ENCODE measurements at places on chromosomes 16 and 17.

GRCh38 chr16:17299790-17300189 is 171.0 kb downstream of the XYLT1 start:
- no peak for DNase-seq

GRCh38 chr17:80030730-80031410 is 4.8 kb downstream of the TBC1D16 start:
- DNase-seq: no peak

DNA sequence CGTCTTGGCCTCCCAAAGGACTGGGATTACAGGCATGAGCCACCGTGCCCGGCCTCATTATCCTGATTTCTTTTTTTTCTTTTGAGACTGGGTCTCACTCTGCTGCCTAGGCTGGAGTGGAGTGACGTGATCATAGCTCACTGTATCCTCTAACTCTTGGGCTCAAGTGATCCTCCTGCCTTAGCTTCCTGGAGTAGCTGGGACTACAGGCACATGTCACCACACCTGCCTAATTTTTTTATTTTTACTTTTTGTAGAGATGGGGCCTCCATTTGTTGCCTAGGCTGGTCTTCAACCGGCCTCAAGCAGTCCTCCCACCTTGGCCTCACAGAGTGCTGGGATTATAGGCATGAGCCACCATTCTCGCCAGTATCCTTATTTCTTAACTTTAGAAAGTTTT is 3.5 kb downstream of the TENT4B start:
- DNase-seq: no peak

DNA sequence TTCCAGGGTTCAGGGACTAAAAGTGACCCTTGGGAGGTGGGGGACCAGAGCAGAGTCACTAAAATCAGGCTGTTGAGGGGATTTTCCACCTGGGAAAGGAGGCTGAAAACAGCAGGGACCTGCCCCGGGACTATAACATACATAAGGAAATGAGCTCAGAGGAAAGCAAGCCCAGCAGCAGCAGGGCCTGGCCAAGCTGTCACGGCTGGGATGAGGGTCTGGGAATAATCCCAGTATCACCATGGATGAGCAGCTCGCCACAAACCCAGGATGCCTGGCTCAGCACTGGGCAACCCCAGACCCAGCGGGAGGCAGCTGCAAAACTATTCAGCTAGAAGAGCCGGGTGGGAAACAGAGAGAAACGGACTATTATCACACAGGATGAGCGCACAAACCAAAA is 72.4 kb downstream of the RPH3AL start:
- DNase-seq: no peak

DNA sequence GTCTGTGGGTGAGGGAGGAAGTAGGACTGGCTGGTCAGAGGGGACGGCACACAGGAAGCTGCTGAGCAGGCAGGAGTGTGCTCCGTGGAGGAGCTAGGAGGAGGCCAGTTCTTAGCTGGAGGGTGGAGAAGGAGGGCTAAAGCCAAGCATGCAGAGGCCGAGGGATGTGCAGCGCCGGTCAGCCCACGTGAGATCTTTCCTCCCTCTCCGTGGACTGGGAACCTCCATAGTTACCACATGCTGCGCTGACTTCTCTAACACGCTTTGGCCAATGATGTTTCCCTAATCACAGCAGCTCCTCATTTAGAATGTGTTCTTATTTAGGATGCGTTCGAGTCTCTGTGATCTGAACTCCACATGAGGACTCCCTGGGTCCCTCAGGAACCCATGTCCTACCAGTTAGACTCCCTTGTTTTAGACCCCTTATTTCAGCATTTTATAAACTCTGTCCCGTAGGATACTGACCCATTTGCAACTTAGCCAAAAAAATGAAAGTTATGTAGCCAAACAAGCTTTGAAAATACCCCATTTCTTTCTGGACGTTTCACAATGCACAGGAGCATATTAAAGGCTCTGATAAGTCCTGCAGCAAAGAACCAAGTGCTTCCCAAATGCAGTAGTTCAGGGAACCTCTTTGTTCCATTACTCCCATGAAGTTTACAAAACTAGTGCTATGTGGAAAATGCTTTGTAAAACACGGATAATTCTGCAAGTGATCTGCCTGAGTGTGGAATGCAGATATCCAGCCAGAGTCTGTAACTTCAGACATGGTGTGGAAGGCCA is 51.4 kb downstream of the IRF8 start:
- no peak for DNase-seq

GRCh38 chr16:6428861-6429260 is 903.8 kb upstream of the RBFOX1 start:
- DNase-seq: no peak

DNA sequence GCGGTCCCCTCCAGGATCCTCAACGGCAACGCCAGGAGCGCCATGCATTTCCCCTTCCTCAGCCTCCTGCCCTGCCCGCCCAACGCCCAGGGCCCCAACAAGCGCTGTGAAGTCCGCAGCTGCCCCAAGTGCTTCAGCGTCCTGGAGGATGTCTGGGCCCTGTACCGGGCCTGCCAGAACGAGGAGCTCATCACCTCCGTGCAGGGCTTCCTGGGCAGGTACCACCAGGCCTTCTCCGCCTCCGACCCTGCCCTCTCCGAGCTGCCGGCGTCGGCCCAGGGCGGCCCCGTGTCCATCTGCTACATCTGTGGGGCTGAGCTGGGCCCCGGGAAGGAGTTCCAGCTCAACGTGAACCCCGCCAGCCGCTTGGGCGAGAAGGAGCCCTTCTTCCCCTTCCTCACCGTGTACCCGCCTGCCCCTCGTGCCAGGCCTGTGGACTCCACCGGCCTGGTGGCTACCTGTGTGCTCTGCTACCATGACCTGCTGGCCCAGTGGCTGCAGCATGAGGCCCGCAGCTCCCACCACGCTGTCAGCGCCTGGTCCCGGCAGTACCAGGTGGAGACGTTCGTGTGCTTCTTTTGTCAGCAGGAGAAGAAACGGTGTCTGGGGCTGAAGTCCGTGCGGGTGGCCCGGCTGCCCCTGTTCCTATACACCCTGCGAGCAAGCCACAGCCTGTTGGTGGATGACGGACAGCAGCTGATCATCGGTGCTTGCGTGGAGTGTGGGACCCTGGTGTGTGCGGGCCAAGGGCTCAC is 58.9 kb upstream of the CIBAR2 start:
- no peak for DNase-seq

GRCh38 chr16:83968306-83968851 is 335 bp downstream of the NECAB2 start:
- no peak for DNase-seq

- no peak for DNase-seq
Observed at GRCh38 chr16:2237493-2238149, 1.4 kb downstream of the DNASE1L2 start.

DNA sequence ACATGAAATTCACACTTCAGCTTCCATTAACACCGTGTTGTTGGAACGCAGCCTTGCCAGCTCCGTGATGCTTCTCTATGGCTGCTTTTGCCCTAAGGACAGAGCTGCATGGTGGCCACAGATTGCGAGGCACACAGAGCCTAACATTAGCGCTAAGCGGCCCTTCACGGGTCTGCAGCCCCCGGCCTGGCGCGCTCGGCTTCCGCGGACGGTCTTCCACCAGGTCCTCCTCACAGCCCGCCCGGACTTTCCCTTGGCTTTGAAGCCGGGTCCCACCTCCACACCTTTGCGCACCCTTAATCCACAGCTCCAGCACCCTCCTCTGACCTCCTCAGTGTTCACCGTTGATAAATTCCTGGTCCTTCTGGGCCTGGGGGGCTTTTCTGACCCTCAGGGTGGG is 19.6 kb downstream of the SCGB1C2 start:
- DNase-seq: no peak

DNA sequence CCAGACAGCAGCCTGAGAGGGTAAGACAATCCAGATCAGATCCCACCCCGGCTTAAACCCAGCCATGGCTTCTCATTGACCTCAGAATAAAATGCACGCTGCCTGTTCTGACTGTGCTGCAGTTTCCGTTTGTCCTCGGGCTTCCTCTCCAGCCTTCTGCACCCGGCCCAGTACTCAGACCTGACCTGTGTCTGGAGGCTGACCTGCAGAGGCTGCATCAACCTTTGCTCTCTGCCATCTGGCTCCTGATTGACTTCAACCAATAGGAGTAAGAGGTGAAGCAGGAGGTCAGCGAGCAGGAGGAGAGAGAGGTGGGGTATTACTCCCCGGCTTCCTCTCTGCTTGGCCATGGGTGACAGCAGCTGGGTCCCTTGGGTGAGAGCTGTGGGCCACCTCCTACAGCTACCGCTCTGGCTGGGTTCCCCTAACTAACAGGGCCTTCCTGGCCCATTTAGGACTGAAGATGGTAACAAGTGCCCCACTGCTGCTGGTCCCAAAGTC is 46.7 kb downstream of the C16orf82 start:
- DNase-seq: no peak

DNA sequence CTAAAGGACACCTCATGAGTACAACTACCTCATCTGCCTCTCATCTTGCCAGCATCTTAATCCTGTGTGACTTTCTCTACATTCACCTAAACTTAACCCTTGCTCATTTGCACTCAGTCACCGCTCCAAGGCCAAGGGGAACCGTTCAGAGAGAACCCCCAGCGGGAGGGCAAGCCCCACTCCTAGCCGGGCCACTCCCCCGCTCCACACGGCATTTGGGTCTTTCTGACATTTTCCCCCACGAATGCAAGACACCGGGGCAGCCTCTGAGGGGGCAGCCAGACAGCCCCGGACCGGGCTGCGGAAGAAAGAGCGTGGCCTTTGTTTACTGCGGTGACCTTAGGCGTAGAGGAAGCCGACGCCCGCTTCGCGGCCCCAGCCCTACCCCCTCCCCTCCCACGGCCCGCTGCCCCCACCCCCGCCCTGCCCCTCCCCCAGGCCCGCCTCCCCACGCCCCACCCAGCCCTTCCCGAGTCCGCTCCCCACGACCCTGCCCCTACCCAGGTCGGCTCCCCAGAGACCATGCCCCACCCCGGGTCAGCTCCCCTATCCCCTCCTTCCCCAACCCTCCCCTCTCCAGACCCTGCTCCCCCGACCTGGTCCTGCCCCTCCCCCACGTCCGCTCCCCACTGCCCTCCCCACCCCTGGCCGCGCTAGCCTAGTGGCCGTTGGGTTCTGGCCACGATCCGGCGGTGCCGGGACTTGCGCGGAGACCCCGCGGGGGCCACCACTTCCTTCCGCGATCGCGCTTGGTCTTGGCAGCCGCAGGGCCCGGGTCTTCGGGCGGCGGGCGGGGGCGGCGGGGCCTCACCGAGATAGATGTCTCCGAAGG is 789 bp downstream of the CSNK1D start:
- DNase-seq: no peak

DNA sequence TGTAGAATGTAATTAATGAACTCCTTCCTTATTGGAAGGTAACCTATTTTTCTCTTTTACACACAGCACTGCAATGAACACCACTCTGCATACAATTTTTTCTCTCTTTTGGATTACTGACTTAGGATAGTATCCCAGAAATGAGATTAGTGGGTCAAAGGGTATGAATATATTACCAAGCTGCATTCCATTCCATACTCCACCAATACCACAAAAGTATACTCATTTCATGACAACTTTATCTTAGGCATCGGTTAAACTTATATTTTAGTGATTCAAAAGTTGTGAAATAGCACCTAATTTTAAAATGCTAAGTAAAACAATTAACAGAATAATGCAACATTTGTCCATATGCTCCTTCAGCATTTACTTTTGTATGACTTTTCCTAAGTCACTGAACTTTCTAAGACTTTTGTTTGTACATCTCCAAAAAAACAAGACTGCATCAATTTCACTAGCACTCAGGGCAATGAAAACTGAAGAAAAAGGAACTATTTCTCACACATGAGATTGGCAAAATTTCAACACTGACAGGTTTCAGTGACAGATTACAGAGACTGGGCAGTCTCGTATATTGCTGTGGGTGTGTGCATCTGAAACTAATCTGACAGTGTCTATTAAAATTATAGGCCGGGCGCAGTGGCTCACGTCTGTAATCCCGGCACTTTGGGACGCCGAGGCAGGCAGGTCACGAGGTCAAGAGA is 32.1 kb downstream of the HELZ start:
- no peak for DNase-seq

DNA sequence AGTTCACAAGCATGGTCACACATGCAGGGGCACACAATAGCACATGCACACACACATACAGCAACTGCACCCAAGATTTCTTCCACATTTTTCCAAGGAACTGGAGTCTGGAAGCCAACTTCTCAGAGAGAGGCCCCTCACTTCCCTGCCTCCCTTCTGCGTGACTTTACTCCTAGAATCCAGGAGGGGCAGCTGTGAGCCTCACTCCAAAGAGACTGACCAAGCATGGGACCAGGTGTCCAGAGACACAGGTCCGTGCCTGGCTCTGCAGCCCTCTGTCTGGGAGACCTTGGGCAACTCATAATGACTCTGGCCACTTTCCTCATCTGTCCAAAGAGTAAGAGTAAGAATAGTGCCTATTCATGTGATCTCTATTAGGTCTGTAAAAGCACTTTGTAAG is 104.7 kb upstream of the TMEM132E start:
- no peak for DNase-seq

DNA sequence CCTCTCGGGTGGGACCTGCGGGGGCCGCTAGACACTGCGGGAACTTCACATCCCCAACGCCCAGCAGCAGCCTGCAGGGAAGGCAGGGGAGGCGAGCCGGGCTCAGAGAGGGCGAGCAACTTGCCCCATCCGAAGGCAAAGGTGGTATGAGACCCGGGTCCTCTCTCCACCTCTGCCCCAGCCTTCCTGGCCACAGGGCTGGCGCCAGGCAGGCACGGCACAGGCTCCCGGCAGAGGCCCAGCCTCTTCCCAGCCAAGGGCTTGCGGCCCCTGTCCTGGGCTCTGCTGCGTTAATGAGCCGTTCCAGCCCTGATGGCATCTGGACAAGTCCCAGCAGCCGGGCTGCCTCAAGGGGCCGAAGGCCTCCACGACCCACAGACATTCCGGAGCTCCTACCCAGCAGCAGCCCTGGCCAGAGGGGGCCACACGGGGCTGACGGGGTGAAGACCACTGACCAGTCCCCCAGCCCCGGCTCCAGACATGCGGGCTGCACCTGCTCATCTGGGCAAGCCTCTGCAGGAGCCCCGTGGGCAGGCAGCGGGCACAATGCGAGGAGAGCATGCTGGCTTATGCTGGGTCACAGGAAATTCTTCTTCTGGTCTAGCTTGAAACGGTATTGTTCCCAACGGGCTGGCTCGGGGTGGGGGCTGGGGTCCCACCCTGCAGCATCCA is 1.2 kb upstream of the HS3ST6 start:
- DNase-seq: no peak

- DNase-seq: no peak
Observed at GRCh38 chr16:66844342-66845079, at the start of gene CA7. CA7 (plus strand) TSS chr16:66844414; CDS start chr16:66844488, 74 bp downstream.

GRCh38 chr17:48478224-48479013 is 48.4 kb upstream of the SKAP1 start:
- DNase-seq: no peak
